ENCODE measurements at places on chromosomes 5 and 9. TPM values are rescaled to one million over a fixed set of nuclear protein-coding genes. Genes with fewer than 3 reads are reported as not detected.

GRCh38 chr5:81537905-81538547, 144.1 kb upstream of the ACOT12 start:
- no peak for DNase-seq

GRCh38 chr9:91035825-91036208, 234.2 kb downstream of the SYK start:
- no peak for DNase-seq

- no peak for DNase-seq
Observed at GRCh38 chr5:90915393-90915792, 356.8 kb downstream of the ADGRV1 start.

- DNase-seq, result no peak
Observed at GRCh38 chr9:133253268-133253667, 21.7 kb downstream of the ABO start.

- no peak for DNase-seq
Observed at GRCh38 chr9:71403106-71403505, 281.7 kb upstream of the TRPM3 start.

- no peak for DNase-seq
Observed at GRCh38 chr5:39203275-39203922, 16.0 kb downstream of the FYB1 start.

DNA sequence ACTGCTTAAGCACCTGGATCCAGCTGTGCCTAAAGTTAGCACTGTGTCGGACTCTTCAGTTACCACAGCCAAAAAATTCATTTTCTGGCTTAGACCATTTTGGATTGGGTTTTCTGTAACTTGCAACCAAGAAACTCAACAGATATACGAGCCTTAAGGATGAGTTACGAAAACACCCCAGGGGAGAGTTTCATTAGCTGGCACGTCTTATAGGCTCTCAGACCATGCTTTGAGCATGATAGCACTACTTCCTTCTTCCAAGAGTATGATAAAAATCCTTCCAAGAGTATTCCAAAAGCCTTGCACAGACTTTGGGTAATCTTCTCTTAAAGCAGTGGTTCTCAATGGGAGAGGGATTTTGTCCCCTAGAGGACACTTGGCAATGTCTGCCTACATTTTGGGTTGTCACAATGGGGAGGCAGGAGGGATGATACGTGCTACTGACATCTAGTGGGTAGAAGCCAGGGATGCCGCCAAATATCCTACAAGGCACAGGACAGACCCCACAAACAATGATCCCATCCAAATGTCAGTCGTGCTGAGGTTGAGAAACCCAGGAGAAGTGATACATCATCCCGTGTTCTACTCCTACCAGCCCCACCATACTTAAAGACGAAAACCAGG, 64.8 kb downstream of the SMIM23 start:
- DNase-seq, result no peak

DNA sequence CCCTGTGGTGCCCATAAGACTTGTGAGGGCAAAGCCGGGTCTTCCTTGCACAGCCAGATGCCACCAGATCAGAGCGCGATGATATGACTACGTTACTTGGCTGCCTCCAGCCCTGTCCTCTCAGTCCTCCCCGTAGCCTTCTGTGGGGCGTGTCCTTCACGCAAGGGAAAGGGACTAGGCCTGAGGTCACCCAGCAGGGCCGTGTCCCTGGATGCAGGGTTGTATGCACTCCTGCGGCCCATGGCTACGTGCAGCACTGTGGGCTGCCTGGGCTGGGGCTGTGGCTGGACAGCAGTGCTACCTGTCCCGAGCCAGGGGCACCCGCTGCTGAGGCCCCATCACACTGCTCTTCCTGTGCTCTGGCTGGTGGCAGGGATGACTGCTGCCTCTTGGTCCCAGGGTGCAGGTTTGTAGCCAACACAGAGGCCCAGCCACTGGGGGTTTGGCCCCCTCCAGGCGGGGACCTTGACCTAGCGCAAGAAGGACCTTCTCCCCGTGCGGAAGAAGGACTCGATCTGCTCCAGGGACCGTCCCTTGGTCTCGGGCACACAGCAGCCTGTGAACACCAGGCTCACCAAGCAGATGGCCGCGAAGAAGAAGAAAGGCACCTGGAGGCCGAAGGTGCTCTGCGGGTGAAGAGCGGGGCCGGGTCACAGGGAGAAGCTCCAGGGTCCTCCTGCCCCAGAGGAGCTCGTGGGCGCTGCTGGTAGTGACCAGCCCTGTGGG, 7.2 kb downstream of the SLC2A6 start:
- no peak for DNase-seq

DNA sequence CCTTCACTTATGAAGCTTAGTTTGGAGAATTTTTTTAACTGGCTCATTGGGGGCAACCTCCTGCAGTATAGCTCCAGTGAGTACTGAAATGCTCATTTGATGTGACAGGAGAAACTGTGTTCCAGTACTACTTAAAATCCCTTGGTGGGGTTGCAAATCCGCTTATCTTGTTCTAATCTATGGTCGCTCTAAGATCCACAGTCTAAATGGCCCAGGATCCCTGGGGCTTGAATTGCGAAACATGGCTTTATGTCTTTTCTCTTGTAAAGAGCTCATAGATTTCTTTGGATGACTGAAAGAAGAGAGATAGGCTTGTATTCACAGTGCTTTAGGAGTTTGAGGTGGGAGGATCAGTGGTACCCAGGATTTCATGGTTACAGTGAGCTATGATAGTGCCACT, 52.7 kb downstream of the ADAMTSL1 start:
- no peak for DNase-seq

- no peak for DNase-seq
Observed at GRCh38 chr5:83741571-83741970, 20.9 kb upstream of the HAPLN1 start.

DNA sequence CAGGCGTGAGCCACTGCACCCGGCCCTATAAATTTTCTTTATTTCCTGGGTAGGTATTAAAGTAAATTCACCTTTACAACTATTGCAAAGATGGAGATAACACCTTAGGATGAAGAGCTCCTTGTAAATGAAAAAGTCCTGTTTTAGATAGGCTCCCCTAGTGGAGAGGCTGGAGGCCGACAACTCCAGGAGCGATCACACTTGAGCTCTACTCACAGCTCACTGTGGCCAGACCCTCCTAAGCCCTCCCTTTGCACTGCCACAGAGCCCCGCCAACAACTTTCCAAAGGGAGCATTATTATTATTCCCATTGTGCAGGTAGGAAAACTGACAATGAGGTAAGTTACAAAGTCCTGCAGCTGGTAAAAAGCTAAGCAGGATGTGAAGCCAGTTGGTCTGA, 139.1 kb upstream of the ERCC6L2 start:
- no peak for DNase-seq

PRELID1 gene
- 35.9 TPM for total RNA-seq

ZNF483 gene
- 4.5 TPM for total RNA-seq

ACSL6 gene
- total RNA-seq, result 3.4 TPM

ZNF618 gene
- total RNA-seq, result 1.7 TPM

TMEM215 gene
- total RNA-seq, result not detected
